Skeletal muscle cell (primary cell): ENCODE measurements at places on chromosomes 6 and 20.

GRCh38 chr6:159830501-159831372 is 30.7 kb downstream of the PNLDC1 start:
- DNase-seq, result no peak

DNA sequence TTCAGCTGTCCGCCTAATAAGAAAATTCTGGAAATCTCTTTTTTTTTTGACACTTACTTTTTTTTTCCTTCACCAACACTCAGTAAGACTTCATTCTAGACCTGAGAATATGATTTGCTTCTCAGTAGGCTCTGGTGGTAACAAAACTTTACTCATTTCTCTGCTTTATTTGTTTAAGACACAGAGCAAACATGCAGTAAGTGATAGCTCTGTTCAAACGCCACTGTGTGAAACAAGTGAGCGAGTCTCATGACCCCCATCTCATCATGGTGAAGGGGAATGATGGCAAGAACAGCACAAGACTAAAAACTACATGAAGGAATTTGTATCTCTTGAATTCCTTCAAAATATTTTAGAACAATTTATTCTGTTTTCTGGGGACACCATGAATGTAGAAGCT is 541.6 kb upstream of the POU3F2 start:
- no peak for DNase-seq

DNA sequence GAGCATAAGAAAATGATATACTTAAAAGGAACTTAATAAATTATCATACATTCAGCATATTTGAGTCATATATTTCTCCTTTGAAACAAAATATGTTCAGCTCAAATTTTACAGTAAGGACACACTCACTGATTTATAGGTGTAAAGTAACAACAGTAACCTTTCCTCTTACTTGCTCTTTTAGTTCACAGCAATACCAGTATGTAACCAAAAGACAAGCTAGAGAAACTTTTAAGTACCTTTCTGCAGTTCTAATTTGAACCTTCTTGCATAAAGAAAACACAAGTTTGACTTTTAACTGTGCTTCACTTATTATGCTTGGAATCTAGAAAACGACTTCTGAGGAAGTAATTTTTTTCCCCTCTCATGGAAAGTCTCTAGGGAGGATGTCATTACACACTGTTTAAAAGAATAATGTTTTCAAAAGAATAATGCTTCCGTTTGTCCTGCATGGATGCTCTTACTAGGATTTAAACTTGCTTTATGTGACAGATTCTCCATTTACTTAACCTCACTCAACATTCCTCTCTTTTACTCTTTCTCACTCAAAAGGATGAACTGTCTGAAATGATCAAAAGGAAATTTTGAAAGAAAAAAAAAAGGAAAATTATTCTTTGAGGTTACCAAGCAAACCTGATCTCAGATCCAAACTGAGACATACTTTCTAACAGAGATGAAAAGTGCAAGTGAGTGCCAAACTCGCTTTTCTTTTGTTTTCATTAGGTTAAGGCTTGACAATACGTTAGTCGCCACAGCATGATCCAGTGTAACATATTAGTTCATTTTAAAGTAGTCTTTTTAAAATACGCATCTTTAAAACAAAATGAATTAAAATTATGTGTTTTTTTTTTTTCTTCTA is 22.4 kb upstream of the CALHM6 start:
- DNase-seq, result no peak

- DNase-seq, result no peak
Observed at GRCh38 chr6:118876814-118877213, 17.1 kb upstream of the ASF1A start.

DNA sequence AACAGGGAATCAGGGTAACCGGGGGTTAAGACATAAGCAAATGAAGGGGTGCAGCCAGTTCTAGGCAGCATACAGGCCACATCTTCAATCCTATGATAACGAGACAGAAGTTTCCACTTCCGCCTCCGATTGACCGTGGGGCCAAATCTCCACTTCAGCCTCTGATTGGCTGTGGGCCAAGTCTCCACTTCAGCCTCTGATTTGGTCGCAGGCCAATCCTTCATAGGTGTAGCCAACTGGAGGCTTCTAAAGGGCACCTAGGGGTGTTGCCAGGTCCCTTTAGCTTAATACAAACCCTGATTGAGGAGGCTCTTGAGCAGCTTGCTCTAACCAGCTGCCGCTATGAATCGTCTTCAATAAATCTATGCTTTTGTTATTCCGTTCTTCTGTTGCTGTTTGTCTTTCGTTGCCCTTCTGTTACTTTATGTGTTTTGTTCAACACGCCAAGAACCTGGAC is 2.1 kb upstream of the ERGIC3 start:
- DNase-seq, result no peak

- no peak for DNase-seq
Observed at GRCh38 chr6:64477391-64477790, 841.8 kb downstream of the PHF3 start.

- DNase-seq, result no peak
Observed at GRCh38 chr6:139927742-139928305, 553.4 kb upstream of the CITED2 start.
